ENCODE measurements at places on chromosomes 1 and 21.

GRCh38 chr1:157504646-157505045 is 47.7 kb downstream of the FCRL5 start:
- DNase-seq, result no peak

DNA sequence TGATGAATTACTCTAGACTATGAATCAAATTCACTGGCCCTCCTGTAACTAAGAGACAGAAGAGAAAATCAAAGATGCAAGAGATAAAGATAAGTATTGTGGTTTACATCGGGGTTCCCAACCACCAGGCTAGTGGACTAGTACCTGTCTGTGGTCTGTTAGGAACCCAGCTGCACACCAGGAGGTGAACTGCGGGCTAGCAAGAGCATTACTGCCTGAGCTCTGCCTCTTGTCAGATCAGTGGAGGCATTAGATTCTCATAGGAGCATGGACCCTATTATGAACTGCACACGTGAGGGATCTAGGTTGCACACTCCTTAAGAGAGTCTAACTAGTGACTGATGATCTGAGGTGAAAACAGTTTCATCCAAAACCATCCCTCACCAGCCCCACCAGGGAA is 58.9 kb upstream of the DUSP10 start:
- no peak for DNase-seq

DNA sequence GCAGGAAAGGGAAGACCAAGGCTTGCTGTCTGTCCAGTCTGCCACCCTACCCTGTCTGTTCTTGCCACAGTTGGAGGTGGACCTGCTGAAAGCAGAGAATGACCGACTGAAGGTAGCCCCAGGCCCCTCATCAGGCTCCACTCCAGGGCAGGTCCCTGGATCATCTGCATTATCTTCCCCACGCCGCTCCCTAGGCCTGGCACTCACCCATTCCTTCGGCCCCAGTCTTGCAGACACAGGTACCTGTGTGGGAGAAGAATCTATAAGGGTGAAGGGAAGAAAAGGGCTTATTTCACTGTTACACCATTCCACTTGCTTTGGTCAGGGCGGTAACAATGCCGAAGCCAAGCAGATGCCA is 20.3 kb upstream of the IPO9 start:
- DNase-seq, result no peak

DNA sequence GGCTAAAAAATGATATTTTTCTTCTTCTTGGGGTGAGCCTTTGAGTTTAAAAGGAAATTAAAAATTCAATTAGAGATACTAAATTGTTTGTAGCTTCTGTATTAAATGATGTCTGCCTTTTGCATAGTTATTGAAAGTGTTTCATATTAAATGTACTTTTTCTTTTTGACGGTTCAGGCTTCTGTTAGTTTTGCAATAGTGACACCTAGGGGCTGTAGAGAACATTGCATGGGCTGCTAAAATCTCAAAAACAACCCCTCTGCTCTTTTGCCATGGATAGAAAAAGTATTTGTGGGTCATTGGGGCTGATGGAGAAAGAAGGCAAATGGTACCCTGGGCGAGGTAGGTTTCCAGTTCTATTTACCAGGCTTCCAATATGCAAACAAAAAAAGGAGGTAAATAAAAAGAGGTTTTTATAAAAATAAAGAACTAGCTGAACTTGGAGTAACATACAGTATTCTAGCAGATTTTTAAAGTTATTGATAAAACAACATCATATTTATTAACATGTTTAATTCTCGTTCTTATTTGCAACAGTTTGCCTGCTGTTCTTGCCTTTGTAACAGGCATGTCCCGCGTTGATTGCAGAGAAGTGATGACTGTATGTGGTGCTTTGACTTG is 115.4 kb upstream of the HOOK1 start:
- DNase-seq, result peak; percentile 62

Data from CD4-positive, alpha-beta T cell treated with Interleukin-4 for 4 hours (primary cell).